ENCODE measurements at places on chromosomes 2 and 18.

DNA sequence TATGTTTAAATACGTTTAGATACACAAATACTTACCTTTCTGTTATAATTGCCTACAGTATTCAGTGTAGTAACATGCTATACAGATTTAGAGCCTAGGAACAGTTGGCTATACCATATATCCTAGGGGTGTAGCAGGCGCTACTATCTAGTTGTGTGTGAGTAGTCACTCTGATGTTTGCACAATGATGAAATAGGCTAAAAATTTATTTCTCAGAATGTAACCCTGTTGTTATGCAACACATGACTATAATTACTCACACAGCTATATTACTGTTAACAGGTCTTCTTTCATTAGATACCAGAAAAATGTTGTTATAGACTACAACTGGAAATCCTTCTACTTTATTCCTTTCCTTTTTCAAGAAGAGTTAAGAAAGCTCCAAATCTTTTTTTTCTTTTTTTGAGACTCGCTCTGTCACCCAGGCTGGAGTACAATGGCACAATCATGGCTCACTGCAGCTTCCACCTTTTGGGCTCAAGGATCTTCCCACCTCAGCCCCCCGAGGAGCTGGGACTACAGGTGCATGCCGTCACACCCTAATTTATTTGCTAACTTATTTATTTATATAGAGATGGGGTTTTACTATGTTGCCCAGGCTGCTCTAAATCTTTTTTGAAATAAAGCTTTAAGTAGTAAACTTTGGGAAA is 48.5 kb downstream of the C2orf74 start:
- no peak for DNase-seq

DNA sequence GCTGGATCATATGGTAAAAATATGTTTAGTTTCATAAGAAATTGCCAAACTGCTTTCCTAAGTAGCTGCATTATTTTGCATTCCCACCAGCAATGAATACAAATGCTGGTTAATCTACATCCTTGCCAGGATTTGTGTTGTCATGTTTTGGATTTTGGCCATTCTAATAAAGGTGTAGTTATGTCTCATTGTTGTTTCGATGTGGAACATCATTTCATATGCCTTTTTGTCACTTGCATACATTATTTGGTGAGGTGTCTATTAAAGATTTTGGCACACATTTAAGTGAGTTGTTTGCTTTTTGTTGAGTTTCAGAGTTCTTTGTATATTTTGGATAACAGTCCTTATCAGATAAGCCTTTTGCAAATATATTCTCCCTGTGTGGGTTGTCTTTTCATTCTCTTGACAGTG is 299.2 kb upstream of the TFPI start:
- peak; percentile 72 for DNase-seq

DNA sequence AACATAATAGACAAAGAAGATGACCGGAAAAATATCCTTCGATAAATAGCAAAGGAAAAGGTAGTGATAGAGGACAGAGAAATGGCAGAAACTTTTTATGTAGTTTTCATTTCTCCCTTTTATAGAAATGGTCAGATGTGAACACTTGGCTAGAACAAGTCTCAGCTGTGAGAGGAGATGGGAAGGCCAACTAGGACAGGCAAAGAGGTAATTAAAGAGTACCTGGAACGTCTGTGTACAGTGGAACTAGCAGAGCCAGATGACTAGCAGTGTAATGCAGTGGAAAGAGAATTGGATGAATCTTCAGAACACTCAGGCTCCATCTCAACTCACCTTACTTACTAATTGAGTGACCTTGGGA is 69.2 kb downstream of the NABP1 start:
- DNase-seq = no peak

DNA sequence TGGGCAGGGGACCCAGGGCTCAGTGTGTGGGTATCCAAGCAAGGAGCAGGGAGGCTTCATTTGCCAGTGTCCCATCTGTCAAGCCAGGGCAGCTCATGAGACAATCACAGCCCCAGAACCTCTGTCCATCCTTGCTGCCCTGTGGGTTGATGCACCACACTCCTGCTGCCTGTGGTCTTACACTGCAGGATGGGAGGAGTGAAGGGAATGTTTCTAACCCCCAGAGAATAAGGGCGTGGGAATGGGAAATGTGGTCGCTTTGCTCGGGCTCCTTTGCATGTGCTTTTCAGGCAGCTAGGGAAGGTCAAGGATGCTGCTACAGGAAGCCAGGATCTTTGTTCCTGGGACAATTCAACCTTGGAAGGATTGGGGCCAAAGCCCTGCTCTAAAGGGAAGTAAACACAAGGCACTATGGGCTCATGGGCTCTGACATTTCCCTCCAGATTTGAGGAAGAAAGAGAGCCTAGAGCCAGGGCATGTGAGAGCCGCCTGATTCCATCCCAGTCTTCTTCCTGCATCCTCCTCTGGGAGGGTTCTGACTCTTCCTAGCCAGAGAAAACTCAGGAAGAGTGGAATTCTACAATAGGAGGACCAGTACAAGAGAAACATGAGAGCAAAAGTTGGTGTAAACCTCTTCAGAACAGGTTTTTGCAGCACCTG is 18.8 kb upstream of the MAP3K20 start:
- no peak for DNase-seq

GRCh38 chr2:1054399-1054798 is 103.8 kb downstream of the SNTG2 start:
- no peak for DNase-seq

GRCh38 chr2:79292958-79293315 is 133.4 kb upstream of the REG3A start:
- DNase-seq = no peak

- DNase-seq = no peak
These were observed 78.2 kb downstream of the UBE2E3 start for GRCh38 chr2:181058378-181059269.

- no peak for DNase-seq
These were observed 19.9 kb downstream of the NHEJ1 start for GRCh38 chr2:219140722-219141121.

DNA sequence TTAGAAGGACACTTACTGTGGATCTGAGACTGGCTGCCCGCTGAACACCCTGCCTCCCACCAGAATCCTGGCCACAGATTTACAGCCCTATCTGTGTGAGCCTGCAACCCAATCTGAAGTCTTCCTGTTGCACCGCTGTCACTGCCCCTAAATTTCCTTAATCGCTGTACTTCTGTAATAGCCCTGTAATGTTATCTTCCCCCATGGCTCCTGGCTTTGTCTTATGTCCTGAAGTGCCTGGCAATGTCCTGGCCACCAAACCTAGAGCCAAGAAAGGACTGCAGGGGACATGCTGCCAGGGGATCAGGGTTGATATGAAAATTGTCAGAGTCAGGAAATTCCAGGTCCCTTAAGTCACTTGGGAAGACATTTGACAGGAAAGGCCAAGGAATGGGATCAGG is 52.7 kb downstream of the FHOD3 start:
- no peak for DNase-seq

DNA sequence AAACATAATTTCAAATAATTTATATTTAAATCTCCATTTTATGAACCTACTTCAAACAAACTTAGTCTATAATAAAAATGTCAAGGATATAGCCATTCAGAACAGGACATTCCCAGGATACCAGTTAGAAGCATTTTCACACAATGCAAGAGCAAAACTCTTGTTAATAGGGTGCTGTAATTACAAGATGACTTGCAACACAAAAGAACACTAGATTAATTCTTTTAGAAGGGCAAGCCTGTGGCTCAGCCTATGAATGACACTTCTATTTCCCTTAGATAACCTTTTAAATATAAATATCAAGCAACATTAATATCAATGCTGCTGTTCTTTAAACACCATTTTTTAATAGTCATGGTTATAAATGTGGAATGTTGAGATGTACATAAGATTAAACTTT is 157.9 kb upstream of the SCN7A start:
- no peak for DNase-seq

DNA sequence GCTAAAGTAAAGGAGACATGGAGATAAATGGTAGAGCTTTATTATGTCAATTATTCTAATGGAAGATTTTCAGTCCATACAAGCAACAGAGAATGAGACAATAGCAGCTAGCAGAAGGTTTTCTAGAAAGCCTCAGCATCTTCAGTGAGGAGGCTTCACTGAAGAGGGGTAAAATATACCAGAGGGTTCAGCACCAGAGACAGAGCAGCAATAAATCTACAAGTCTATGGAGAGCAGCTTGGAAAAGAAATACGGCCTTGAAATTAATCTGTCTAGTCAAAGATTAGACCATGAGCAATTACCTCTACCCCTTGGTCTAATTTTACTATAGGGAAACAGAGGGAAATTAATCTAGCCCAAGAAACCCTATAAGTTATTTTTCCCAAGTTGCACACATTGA is 185.7 kb upstream of the CRIM1 start:
- no peak for DNase-seq

DNA sequence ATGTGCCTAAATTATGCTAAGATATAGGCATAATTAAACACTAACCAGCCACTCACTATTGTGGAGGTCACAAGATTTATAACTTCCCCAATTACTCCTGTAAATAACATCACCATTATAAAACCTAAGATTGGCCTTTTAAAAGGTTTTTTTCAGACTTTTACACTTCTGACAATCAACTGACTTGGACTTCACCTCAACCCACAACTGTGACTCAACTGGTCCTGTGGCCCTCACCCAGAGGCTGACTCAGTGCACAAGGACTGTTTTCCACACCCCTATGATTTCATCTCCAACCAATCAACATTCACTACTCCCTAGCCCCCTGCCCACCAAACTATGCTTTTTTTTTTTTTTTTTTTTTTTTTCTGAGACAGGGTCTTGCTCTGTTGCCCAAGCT is 11.6 kb downstream of the TTR start:
- no peak for DNase-seq

DNA sequence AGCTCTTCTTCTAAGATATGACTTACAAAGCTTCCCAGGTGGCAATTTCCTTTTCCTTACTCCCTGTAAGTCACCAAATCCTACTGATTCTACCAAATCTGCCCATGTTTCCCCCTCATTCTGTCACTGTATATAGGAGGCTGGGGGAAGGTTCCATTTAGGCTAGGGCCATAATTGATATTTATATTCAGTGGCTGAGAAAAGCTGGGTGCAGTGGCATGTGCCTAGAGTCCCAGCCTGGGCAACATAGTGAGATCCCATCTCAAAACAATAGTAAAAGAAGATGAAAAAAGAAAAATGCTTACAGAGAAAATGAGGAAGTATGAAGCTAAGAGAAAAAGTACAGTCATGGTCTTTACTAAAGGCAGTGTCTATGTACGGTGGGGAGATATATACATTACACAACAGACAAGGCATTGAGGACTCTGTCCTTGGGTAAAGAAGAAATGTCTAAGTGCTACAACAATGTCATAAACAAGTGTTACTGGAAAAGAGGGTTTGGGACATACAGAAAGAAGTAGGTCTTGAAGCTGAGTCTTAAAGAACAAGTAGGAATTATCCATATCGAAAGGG is 4.8 kb downstream of the CWC22 start:
- DNase-seq = no peak

DNA sequence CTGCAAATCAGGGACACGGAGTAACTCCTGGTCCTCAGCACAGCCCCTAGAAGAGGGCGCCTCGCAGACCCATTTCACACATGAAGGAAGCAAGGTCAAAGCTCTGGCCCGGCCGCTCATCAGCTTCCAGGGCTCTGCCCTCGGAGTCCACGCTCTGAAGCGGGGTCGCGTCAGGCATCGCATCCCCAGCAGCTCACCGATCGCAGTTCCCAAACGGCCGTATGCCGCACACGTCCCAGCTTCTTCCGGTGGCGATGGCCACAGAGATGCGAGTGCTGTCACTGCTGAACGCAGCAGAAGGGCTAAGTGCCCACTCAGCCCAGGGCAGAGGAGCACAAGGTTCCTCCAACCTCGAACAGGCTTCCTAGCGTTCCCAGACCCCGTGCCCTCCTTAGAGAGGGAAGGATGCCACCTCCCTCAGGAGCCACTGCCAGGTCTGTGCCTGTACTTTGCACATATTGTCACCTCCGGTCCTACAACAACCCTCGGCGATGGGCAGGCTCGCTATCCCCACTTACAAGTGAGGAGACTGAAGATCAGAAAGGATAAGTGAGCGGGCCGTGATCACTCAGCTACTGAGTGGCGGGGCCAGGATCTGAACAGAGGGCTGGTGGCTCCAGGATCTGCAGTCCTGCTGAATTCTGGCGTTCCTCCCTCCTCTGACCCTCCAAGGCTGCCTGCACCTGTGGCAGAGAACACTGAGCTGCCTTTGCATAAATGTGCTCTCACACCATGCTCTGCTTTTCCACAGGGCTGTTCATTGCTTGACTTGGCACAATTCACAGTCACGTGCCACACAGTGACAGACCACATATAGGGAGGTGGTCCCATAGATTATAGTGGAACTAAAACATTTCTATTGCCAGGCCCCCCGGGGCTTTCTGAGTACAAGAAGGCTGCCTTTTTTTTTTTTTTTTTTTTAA is 71.4 kb downstream of the COPS8 start:
- no peak for DNase-seq

GRCh38 chr2:215032153-215032552 is 106.3 kb downstream of the ABCA12 start:
- no peak for DNase-seq

DNA sequence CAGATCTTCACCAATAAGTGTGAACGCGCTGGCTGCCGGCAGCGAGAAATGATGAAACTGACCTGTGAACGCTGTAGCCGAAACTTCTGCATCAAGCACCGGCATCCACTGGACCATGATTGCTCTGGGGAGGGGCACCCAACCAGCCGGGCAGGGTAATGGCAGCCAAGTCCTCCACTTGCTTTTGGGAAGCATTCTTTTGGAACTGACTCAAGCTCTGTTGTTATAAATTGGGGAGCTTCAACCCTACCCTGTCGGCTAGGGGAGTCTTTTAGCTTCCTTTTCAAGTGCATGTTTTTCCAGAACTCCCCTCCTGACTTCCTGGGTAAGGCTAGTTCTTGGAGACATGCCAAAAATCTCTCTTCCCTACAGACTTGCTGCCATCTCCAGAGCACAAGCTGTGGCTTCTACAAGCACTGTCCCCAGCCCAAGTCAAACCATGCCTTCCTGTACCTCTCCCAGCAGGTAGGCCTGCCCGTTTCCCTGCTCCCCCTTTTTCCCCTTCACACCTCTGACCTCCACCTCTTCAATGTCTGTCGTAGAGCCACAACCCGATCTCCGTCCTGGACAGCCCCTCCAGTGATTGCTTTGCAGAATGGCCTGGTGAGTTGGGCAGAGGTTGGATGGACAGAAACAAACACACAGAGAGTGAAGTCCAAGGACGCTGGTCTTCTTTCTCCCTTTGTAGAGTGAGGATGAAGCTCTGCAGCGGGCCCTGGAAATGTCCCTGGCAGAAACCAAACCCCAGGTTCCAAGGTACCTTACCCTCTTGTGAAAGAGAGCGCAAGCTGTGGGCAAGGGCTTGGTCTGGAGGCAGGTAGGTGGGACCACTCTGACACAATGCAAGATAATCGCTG is 1.5 kb downstream of the ZFAND2B start:
- no peak for DNase-seq

DNA sequence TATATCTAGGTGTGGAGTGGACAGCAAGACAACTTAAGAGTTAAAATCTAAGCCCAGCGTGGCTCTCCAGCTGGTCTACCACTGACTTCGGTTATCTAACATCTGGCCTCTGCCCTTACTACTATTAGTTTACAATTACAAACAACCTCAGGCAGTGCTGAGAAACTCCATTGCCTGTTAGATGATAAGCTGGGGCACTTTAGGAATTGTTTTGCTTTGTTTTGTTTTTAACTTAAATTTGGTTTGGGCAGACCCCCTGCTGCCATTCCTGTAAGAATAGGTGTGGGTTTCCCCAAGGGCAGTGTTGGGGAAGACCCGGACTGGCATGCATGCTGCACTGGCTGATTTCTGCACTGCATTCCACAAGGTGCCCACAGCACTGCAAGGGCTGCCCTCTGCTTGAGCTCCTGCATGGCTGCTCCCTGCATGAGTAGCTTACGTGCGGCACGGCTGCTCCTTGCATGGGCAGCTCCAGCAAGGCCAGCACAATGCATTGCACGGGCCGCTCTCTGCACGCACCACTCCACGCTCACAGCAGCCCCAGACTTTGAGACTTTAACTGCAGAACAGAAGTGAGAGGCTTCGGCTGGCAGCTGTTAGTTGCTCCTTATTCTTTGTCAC is 74.2 kb upstream of the SERTAD2 start:
- DNase-seq = no peak

All from right lung (tissue), 10 donors.